ENCODE measurements at places on chromosomes 4 and X. TPM values are rescaled to one million over a fixed set of nuclear protein-coding genes. Genes with fewer than 3 reads are reported as not detected.

Gene SMIM10L2A
- 3.4 TPM for total RNA-seq

GRCh38 chr4:132479543-132479942, 669.6 kb upstream of the PCDH10 start:
- no peak for DNase-seq

GRCh38 chr4:138344054-138344453, 101.9 kb upstream of the SLC7A11 start:
- no peak for DNase-seq

GRCh38 chrX:12139934-12140611, 1.8 kb downstream of the FRMPD4 start:
- no peak for DNase-seq

DNA sequence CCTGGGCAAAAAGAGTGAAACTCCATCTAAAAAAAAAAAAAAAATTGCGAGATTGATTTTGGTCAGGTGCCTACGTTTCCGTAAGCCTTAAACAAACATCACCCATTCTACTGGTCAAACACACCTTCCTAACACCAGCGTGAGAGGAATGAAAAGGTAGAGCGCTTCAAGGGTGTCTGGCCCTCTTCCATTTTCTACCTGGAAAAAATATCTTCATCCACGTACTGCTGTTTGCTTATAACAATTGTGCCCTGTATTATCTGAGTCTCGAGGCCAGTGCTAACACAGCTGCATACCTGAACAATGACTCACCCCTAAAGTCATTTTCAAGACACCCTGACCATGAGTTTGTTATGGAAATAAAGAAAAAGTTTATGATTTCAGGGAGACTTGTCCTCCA, 13.9 kb downstream of the TMSB4X start:
- DNase-seq: no peak

- DNase-seq: no peak
These were observed 93.0 kb upstream of the DKK2 start for GRCh38 chr4:107129076-107129475.

DNA sequence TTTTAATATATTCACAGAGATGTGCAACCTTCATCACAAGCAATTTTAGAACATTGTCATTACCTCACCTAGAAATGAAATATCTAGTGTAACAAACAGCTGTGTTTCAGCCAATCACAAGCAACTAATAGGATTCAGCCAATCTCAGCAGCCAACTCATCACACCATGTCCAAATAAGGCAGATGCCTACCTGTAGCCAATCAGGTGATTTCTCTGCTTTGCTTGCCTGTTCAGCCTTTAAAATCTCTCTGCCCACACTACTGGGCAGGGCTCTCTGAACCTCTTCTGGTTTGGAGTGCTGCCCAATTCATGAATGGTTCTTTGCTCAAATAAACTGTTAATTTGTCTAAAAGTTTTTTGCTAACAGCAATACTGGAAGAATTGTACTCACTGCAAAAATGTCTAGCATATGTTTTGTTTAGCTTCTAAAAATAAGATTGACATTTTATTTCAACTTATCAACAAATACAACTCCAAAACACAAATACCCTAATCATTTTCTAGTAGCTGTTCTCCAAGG, 52.4 kb upstream of the IGFBP7 start:
- no peak for DNase-seq

- DNase-seq: no peak
These were observed 84.4 kb downstream of the SCFD2 start for GRCh38 chr4:53281438-53281837.

- DNase-seq: no peak
These were observed 20.5 kb upstream of the CBR4 start for GRCh38 chr4:169030562-169030982.
